ENCODE measurements at places on chromosomes 16 and 17.

- DNase-seq: no peak
Observed at GRCh38 chr16:64440421-64440831, 681.4 kb downstream of the CDH11 start.

DNA sequence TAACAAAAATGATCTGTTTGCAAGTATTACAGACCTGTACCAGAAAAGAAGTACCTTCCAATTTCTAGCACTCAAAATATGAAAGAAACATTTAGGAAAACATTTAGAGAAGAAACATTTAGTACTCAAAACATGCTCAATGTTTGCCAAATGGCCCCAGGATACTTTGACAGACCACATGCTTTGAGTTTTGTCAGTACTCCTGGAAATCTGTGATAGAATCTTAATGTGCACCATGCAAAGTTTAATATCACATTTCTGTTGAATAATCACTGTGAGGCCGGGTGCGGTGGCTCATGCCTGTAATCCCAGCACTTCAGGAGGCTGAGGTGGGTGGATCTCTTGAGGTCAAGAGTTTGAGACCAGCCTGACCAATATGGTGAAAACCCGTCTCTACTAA is 8.5 kb upstream of the ZC3H7A start:
- no peak for DNase-seq

DNA sequence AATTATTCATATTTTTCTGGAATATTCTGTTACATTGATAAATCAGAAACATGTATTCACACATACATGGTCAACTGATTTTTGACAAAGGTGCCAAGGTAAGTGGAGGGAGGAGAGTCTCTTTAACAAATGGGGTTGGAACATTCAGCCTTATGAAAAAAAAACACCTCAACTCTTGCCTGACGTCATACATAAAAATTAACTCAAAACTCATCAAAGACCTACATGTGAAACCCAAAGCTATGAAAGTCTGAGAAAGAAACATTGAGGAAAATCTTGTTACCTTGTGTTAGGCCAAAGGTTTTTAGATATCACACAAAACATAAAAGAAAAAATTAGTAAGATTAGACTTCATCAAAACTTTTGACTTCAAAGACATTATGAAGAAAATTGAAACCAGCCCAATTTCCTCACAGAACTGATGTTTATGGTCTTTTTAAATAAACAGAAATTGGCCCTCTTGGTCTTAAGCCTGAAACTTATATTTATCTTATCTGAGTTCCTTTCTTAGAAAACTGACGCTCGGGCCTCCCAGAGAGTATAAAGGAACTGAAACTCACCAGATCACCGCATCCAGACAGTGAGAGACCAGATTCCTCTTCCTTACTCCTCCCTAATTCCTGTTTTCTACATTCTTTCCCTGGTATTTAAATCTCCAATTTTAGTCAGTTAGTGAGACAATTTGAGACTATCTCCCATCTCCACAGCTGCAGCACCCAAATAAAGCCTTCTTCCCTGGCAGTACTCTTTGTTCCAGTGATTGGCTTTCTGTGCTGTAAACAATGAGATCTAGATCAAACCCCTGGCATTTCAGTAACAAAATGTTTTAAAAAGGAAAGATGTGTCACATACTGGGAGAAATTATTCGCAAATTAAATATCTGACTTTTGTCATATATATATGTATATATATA is 4.0 kb downstream of the HYDIN start:
- no peak for DNase-seq

DNA sequence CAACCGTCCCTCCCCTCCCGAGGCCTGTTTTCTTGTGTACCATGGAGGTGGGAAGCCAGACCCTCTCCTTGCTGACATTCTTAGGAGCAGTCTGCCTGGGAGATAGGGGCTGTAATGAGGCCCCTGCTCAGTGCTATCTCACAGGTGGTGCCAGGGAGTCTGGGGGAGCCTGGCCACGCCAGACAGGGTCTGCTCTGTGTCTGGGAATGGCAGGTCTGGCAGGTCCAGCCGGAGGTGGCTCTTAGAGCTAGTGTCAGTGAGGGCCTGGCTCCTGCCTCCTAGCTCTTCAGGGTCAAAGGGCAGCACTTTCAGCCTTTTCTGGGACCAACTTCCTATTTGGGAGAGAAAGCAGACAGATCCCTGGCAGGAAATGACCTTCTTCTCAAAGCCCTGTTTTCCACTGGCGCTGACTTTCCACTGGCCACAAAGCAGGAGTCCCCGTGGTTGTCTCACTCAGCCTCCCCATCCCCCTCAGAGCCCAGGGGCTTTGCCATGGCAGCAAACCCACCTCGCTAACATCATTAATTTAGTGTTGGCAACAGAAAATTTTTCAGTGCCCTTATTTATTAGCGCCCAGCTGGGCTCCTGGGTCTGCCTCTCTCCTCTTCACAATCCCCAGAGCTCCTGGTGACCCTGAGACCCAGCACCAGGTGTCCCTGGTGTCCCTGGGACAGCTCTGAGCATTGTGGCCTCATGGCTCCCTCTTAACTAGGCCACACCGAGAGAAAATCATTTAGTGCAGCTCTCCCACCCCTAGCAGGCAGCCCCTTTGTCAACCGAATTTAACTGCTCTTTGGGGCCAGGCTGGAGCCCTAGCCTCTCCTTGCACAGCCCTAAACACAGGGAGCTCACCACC is 24.0 kb upstream of the DOK4 start:
- DNase-seq: no peak

DNA sequence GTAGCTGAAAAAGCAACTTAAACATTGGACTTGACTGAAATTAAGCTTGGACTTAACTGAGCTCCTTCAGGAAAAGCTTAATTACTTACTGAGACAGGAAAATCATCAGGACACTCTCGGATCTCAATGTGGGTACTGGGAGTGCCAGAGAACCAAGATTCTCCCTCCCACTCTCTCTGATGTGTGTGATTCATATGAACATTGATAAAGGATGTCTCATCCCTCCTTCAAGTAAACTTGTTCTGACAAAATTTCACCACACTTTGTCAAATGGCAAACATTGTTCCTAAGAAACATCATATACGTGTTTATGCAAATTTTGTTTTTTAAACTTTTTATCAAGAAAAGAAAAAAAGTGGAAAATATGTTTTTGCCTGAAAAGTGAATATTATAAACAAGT is 4.1 kb upstream of the SLFN5 start:
- no peak for DNase-seq

DNA sequence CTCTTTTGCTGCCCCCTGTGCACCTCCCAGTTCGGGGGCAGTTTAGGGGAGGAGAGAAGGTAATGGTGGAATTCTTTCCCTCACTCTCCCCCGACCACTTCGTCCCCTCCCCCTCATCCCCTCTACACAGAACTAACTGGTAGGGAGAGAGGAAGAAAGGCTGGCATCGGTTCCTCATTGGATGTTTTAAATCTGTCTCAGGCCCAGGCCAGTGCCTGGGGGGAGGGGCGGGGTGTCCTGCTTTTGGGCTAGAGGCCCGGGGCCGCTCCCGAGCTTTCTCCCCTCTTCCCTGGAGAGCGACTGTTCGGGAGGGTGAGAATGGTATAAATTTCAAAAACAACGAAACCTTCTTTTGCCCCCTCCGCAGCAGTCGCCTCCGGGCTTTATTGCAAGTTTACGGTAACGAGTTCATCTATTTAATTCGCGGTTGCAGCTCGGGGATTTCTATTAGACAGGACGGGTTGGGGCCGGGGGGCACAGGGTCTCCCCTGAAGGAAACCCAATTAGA is at the start of gene PRAC2:
Gene PRAC2 (plus strand): TSS at position 271 of the 508 bp plus-strand sequence. CDS start 1,226 bp downstream, outside the sequence.
- DNase-seq: no peak

DNA sequence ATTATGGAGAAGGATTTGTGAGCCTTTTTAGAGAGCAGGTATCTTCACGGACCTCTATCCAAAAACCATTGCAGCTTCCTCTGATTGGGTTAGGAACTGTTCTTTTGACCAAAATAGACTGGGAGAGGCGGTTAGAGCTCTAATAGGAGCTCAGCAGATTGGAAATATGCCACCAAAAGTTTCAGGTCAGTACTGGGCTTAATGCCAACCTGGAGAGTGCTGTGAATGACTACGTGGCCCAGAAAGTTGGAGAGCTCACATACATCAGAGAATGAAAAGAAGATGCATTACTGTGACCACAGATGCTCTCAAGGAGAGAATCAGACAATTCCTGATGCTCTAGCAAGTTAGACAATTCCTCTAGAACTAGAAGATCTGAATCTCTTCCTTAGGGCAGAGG is 86.5 kb downstream of the ABCA8 start:
- DNase-seq: no peak

GRCh38 chr17:2218426-2218825 is 85.2 kb downstream of the SMG6 start:
- no peak for DNase-seq

DNA sequence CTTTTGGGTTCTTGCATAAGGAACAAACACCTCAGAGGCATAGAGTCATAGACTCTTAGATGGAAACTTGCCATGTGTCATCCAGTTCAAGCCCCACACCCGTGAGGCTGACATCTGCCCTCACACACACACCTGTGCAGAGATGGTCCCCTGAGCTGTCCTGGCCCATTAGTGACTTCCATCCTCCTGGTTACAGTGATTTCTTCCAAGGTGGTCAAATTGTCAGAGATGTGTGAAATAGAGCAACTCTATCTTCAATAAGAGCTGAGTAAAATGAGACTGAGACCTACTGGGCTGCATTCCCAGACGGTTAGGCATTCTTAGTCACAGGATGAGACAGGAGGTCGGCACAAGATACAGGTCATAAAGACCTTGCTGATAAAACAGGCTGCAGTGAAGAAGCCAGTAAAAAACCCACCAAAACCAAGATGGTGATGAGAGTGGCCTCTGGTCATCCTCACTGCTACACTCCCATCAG is 342.2 kb upstream of the TNRC6C start:
- no peak for DNase-seq

- DNase-seq: no peak
Observed at GRCh38 chr16:65697065-65697464, 575.2 kb upstream of the CDH11 start.

DNA sequence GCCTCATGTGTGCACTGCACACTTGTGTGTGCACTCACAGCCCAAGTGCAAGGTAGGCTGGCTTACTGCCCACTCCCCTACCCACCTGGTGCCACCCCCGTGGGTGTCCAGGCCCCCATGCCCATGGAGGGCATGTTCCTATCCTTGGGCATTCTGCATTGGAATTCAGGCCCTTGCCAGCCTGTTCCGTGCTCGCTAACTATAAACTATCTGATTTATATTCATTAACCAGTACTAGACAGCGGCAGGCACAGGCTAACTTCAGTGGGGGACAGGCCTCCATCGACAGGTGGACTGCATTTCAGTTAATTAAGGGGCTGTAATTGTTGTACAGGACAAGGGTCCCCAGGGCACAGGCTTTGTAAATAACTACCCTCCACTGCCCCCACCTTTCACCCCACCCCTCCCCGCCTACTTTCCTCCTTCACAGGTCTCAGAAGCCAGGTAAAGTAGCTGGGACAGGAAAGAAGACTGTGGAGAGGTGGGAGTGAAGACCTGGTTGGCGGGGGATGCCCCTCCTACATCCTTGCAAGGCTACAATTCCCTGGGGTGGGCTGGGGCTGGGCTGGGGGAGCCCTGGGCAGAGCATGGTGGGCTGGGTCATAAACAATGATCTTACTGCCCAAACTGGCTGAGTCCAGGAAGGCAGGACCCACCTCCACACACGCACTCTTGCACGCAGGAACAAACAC is 119.0 kb upstream of the LHX1 start:
- DNase-seq: no peak

- no peak for DNase-seq
Observed at GRCh38 chr17:28648698-28649097, 3.7 kb upstream of the BLTP2 start.

DNA sequence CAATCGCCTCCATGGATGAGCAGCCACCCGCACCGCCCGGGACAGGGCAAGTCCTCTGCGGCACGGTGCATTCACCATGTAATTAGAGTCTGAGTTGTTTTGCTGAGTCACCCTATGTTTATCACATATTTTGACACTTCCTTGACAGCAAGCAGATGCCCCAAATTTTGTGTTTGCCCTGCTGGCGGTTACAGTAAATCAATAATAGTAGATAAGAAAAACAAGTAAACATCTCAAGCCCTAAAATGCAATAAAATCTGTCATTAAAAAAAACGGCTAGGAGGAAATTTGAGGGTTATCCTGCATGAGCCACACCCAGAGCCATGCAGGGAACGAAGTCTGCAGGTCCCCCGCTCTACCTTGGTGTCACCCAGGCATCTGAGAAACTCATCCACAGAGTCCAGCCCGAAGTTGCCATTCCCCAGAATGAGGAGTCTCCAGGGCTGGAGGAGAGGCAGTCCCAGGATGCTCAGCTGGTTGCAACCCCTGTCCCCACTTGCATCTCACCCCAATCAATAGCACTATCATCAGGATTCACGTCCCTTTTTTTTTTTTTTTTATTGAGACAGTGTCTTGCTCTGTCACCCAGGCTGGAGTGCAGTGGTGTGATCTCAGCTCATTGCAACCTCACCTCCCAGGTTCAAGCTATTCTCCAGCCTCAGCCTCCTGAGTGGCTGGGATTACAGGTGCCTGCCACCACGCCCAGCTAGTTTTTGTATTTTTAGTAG is 16.5 kb upstream of the ST6GALNAC1 start:
- no peak for DNase-seq

DNA sequence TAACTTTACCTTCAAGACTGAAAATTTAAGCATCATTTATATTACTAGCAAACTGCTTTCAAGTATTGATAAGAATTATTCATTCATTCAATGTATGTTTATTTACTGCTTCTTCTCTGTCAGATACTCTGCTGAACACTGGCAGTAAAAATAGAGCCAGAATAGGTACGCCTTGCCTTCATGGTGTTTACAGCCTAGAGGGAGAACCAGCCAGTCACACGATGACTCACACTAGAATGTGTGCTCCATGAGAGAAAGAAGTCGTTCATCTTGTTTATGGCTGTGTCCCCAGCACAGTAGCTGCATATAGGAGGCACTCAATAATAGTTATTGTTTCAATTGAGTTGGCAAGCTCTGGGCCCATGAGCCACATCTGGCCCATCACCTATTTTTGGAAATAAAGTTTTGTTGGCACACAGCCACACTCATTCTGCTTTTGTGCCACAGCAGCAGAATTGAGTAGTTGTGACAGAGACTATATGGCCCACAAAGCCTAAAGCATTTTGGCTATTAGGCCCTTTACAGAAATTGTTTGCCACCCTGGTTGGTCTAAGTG is 84.2 kb downstream of the TMC6 start:
- DNase-seq: no peak

DNA sequence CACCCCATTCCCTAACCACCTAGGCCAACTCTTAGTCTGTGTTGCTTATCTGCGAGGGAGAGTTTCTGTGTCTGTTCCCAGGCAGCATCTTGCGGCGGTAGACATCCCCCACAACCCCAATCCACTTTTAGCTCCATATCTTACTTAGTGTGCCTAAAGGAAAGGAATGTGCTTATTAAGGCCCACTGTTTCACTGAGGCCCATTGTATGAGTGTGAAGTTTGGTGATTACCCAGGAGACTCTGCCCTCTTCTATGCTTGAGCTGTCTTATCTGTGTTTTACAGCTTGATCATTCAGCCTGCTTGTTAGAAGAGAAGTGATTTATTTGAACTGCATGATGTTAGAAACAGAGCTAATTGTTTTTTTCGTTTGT is 10.3 kb upstream of the MLYCD start:
- DNase-seq: no peak
